ENCODE measurements at places on chromosomes 1 and 21. TPM values are rescaled to one million over a fixed set of nuclear protein-coding genes. Genes with fewer than 3 reads are reported as not detected.

C1orf185 gene
- polyA plus RNA-seq: not detected

DNALI1 gene
- polyA plus RNA-seq: 37.9 TPM

DNA sequence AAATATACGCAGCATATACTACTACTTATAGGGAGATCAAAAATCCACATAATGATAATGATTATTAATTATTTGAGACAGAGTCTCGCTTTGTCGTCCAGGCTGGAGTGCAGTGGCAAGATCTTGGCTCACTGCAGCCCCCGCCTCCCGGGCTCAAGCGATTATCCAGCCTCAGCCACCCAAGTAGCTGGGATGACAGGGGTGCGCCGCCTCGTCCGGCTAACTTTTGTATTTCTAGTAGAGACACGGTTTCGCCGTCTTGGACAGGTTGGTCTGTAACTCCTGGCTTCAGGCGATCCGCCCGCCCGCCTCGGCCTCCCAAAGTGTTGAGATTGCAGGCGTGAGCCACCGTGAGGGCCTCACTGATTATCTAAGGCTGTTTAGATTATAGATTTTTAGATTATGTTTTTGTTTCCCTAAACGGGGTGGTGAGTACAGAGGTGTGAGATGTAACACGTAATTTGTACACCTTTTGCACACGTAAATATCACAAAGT, 548 bp upstream of the SLC25A33 start:
- peak; percentile 33 for DNase-seq

PEAR1 gene
- 15.1 TPM for polyA plus RNA-seq

FCRL6 gene
- polyA plus RNA-seq: 0.26 TPM

- no peak for DNase-seq
Observed at GRCh38 chr1:178818416-178818815, 52.5 kb downstream of the ANGPTL1 start.

DNA sequence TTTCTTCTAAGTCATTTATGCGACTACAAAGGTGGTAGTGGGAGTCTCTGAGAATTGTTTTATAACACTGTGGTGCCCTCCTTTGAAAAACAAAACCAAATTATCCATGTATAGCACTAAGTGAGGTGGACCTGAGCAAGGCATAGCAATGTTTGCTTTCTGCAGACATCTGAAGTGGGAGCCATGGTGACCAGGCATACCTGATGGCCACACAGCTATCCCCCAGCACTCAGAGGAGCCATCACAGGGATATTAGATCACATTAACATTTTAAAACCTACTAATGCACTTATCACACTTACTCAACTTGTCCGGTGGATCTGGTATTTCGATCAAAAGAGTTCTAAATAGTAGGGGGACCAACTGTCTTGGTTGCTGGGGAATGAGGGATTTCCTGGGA, 24.8 kb upstream of the AVPR1B start:
- no peak for DNase-seq

- peak; percentile 12 for DNase-seq
Observed at GRCh38 chr1:41357451-41358101, 3.7 kb upstream of the FOXO6 start.

DUSP10 gene
- polyA plus RNA-seq: 8.1 TPM

DNA sequence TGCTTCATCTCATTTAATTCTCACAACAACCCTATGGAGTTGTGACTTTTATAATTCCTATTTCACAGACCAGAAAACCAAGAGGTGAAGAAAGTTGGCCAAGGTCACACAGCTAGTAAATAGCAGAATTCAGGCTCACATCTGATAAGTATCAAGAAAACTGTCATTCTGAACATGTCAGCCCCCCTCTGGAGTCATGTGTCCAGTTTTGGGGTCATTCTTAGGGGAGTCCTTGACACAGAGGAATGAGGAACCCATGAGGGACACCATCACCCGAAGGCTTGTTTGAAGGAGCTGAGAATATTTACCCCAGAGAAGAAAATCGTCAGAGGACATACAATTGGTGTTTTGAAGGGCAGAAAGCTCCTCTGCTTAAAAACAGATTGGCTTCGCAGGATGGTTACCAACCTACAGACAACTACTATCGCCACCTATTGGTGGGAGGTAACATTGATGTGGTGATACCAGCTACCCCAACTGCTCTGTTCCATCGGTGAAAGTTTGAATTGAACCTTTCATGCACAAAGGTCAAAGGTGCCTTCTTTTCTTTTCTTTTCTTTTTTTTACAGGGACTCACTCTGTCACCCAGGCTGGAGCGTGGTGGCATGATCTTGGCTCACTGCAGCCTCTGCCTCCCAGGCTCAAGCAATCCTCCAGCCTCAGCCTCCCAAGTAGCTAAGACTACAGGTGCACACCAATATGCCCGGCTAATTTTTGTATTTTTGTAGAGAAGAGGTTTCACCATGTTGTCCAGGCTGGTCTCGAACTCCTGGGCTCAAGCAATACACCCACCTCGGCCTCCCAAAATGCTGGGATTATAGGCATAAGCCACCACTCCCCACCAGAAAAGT, 31.3 kb downstream of the NCMAP start:
- DNase-seq: peak; percentile 27

GLIS1 gene
- polyA plus RNA-seq: 0.08 TPM

Data from adrenal gland (tissue), 19 donors.